Activated CD4-positive, alpha-beta T cell treated with anti-CD3 and anti-CD28 coated beads for 36 hours (primary cell): ENCODE measurements at places on chromosomes 4 and X.

GRCh38 chr4:151034829-151035228 is 19.7 kb upstream of the LRBA start:
- DNase-seq = no peak

- DNase-seq = no peak
Measured at GRCh38 chrX:10450229-10450958, 170.0 kb downstream of the MID1 start.

- no peak for DNase-seq
Measured at GRCh38 chrX:100512471-100512870, 72.3 kb upstream of the TNMD start.

DNA sequence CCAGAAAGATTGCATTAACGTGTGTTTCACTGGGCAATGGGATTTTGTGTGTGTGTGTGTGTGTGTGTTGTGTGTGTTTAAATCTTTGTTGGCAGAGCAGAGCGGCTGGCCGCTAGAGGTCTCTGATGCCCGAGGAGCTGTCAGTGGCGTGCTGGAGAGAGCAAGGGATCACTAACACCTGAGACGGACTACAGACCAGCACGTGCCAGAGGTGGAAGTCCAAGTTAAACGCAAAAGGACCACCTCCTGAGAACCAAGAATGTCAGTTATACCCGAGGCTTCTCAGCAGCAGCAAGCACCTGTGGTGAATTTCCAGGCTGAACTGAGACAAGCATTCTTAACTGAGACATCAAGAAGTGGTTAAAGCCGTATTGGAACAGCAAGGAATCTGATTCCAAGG is 9.0 kb upstream of the SLC25A14 start:
- DNase-seq = peak; percentile 66

GRCh38 chr4:39047681-39048080 is 14.4 kb upstream of the KLHL5 start:
- no peak for DNase-seq

GRCh38 chr4:182277377-182277776 is 34.2 kb downstream of the TENM3 start:
- no peak for DNase-seq

DNA sequence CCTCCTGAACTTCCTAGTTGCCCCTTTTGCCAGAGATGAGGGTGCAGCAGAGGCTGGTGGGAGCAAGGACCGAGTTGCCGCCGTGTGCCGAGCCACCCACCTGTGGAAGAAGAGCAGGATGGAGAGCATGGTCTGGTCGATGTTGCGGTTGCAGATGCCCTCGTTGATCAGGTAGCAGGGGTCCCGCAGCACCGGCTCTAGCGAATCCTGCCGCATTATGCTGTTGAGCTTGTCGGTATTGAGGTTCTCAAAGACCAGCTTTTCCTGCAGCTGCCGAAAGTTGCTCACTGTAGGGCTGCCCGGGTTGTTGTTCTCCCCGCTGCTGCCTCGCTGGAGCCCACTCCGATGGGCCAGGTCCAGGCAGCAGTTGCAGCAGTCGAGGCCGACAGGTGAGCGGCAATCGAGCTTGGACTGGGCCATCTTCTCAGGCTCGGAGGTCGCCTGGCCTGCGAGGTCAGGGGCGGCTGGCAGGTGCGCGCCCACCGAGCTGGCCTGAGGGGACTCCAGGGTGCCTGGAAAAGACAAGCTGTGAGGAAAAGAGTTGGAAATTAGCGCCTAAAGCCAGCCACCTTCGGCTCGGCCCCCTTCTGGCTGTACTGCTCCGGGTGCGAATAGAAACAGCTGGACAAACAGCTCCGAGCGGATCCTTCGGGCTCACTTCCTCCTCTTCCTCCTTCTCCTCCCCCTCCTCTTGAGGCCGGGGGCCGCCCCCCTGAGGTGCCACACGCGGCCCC is 420 bp downstream of the TSC22D3 start:
- no peak for DNase-seq

DNA sequence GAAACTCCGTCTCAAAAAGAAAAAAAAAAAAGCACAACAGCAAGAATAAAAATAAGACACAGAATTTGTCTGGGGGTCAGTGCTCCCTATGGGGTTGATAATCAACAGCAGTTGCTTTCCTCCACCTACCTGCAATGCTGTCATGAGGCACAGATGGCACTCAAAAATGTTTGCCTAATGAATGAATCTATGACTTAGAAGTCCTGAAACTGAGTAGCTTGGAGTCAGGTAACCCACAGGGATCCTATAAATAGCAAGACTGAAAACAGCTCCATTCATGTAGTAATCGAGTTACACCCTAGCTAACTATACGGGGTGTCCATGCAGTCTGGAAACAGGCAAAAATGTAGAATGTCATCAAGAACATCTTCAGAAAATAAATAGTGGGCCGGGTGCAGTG is 19.8 kb upstream of the DDX3X start:
- no peak for DNase-seq

- DNase-seq = no peak
Measured at GRCh38 chrX:151929126-151929525, 16.4 kb downstream of the MAGEA4 start.

DNA sequence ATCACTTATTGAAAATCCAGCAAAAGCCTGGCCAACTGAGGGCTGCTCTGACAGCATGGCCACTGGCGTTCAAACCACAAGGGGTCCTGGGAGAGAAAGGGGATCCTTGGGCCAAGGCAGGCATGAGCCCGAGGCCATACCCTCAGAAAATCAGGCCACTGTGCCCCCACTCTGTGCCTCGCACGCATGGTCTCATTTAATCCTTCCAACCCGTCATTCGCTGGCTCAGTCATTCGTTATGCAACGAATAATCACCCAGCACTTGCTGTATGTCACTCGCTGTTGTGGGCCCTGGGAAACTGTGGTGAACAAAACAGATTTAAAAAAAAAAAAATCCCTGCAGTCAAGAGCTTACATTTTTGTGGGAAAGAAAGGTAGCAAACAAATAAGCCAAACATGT is 112.7 kb downstream of the BCOR start:
- no peak for DNase-seq

DNA sequence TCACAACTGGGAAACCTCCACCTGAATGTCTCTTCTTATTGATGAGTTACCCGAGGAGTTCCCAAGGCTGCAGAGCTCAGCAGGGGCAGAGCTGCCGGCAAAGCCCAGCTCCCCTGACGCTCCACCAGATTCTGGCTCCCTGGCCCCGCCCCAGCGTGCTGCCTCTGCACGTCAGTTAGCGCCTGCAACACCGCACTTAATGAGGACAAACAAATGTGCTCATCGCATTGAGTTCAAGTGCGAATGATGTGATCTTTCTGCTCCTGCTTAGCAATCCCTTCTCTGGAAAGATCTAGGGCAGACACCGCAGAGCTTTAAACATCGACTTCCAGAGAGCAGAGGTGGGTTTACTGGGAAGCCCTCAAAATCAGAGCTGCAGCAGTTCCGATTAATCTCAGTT is 55.5 kb upstream of the FBXW7 start:
- peak; percentile 63 for DNase-seq

GRCh38 chr4:12926189-12927066 is 557.7 kb downstream of the RAB28 start:
- no peak for DNase-seq

GRCh38 chrX:48958635-48959094 is 1.3 kb upstream of the OTUD5 start:
- DNase-seq = peak; percentile 48

DNA sequence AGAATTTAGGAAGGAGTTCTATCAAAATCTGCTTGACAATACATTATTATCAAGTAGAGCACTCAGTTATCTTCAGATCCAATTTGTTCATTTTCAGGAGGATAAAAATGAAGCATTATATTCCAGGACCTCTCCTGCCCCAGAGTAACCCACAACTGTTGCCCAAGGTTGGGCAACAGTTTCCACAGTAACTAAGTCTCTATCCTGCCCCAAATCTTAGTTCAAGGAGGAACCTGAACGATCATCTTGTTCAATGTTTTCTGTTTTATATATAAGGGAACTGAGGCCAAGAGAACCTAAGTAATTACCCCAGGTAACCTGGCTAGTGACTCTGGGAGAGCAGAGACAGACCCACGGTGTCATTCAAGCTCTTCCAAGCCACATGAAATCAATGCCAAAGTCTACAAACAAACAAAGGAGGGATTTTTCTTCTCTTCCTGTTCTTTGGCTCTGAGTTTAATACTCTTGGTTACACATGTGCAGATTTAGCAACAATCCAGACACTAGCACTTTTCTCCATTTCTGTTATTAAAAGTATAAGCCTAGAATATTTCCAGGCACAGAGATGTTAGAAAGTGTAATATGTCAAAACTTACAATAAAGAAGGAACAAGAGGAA is 105.6 kb downstream of the C4orf51 start:
- no peak for DNase-seq

GRCh38 chr4:3311095-3311372 is 18.2 kb downstream of the RGS12 start:
- no peak for DNase-seq

DNA sequence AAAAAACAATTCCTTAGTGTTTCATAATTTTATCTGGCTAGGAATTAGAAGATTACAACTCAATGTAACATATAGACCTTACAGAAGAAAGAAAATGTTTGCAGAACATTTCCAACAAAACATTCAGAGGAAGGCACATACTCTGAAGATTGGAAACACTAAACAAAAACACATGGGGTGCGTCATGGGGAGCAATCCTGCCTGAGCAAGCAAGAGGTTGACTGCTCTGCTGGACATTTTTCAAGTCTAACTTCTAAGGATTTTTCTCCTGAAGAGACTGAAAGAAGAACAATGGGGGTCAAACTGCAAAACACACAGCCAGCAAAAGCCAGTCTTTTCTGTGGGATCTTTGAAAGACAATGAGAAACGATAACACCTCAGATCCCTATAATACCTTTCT is 182.8 kb downstream of the GUCY2F start:
- no peak for DNase-seq

DNA sequence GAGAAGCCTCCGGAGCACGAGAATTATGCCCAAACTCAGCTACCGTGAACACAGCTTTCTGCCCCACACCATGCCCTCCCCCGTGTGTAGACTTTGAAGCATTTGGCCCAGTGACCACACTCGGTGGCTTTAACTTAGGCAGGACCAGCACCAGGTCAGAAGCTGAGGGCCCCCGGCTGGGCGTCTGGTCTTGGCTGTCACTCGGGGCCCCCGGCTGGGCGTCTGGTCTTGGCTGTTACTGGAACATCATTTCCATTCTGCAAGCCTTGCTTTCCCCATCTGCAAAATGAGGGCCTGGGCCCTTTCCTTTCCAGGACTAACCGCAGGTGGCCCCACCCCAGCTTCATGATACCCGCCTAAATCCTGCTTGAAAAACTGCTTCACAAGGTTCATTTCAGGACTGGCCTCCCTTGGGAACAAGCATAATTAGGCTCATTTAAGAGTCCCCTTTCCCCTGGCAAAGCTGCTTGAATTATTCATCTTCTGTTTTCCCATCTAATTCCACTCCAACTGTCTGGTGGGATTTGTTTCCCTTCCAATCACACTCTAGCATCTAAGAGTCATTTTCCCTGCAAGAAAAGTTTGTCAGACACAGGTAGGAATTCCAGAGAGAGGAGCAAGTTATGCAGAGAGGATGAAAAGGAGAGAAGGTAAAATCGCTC is 82.5 kb downstream of the WFS1 start:
- DNase-seq = no peak

DNA sequence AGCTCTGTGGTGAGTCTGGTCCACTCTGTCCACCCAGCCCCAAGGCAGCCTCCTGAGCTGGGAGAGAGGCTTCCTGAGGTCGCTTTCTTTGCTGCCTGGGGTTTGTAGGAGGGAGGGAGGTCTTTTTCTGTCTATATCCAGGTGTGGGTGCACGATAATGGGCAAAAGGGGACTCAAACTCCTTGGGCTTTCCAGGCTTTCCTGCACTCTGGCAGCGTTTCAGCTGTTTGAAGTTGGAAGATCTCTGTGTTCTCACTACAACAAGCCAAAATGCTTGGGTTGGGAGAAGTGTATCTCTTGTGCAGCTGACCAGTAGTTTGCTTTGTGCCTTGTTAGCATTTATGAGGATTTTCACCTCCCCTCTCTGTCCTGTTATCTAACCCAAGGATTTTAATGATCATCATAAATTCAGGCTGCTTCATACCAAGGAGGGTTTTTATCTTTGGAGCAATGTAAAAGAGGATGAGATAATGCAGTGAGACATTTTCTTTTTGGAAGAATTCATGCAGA is 126.3 kb downstream of the REPS2 start:
- DNase-seq = no peak

GRCh38 chrX:45747905-45748304 is 547.2 kb upstream of the DIPK2B start:
- no peak for DNase-seq

DNA sequence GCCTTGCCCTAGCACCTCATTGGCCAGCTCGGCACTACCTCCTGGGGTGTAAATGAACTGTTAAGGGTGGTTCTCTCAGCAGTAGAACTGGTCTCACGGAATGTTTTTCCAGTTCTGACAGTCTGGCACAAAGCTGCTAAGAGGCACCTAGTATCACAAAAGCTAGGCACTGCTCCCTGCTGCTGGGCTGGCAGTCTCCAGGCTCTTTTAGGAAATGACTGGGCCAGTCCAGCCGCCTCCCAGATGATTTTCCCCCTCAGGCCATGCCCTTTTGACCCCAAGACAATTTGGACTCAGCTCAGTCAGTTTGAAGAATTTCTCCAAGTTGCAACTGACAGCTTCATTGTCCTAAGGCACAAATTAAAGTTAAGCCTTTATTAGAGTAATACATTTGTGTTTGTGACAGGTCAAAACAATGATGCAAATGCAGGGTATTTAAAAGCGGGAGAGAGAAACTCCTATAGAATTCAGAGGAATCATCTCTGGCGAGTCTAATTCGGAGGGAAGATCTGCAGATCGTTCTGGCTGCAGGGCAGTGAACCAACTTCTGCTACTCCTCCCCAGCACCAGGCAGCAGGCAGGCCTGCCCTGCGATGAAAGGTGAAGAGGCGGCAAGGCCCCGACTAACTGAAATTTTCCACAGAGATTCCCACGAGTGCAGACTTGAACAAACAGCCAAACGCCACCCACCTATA is 7.9 kb downstream of the FRMD7 start:
- no peak for DNase-seq

GRCh38 chrX:154121961-154122360 is 22.1 kb upstream of the OPN1LW start:
- no peak for DNase-seq

GRCh38 chrX:30589146-30589888 is 11.8 kb upstream of the TASL start:
- no peak for DNase-seq

DNA sequence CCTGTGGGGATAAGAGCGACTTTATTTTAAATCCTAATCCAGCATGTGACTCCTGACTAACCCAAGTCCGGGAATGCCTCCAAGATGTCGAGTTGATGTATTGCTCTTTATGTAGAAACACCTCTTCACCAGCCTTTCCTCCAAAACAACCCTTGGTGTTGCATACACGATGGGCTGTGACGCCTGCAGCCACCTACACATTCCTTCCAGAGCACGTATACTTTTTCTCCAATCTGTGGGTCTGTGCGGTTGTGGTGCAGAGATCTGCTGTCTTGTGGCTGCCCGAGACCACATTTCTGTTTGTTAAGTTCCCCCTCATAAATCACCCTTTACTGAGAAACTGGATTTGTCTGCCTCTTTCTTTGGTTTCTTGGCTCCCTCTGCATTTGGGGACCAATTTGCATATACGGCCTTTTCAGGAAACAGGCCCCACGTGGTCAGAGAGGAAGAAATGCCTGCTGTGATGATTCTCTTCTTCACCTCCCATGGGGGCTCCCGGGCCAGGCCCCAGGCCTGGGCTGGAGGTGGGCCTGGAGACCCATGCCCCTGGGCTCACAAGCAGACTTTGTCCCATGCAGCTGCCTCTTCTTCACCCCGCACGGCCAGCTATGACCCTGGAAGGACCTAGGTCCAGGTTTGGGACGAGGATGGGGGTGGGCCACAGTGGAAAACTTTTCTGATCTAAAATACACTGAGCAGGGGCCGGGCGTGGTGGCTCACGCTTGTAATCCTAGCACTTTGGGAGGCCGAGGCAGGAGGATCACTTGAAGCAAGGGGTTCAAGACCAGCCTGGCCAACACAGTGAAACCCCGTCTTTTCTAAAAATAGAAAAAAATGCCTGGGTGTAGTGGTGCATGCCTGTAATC is 21.4 kb upstream of the AFAP1 start:
- peak; percentile 91 for DNase-seq
